ENCODE measurements at places on chromosomes 16 and 17. TPM values are rescaled to one million over a fixed set of nuclear protein-coding genes. Genes with fewer than 3 reads are reported as not detected.
A peak's percentile ranks its signal among the peaks of the same experiment; 100 is the strongest.

Gene ITPRIPL2
- 32.1 TPM for total RNA-seq

Gene TNS4
- 0.69 TPM for total RNA-seq

DNA sequence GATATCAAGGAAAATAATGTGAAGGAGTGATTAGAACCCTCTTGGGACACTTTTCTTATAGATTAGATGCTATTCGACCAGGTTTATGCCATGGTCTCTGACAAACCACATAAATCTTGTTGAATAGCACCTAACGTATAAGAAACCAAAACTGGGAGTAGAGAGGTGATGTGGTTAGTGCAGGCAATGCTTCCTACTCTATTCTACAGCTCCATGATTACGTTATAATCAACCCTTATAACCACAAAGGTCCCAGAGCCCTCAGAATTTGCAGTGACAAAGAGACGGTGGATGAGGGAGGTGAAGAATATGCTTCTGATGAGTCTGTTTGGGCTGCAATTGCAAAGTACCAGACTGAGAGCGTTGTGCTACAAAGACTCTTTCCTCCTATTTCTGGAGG lies 78.4 kb downstream of the ARHGAP44 start:
- no peak for DNase-seq

GRCh38 chr17:29588017-29588561 lies 1.4 kb downstream of the GIT1 start:
- no peak for DNase-seq

Gene FOXF1
- total RNA-seq: not detected

Gene KCNJ16
- 345 TPM for total RNA-seq

GRCh38 chr16:68356919-68357286 lies 46.1 kb downstream of the PRMT7 start:
- no peak for DNase-seq

Gene SLC9A5
- total RNA-seq: 0.60 TPM

- DNase-seq: no peak
These were observed 11.6 kb downstream of the NTAN1 start for GRCh38 chr16:15044286-15044685.

Gene KRTAP4-5
- not detected for total RNA-seq

- no peak for DNase-seq
These were observed 10.6 kb upstream of the CETP start for GRCh38 chr16:56950881-56951771.

GRCh38 chr17:48121923-48122664 lies 14.5 kb downstream of the SNX11 start:
- no peak for DNase-seq

- peak; percentile 46 for DNase-seq
These were observed 11.4 kb downstream of the CTNS start for GRCh38 chr17:3647769-3648555.

Gene CES1
- total RNA-seq: 0.15 TPM
